T-cell (primary cell): ENCODE measurements at places on chromosomes 16 and 17. TPM values are rescaled to one million over a fixed set of nuclear protein-coding genes. Genes with fewer than 3 reads are reported as not detected.

GRCh38 chr17:17532991-17533390, 36.8 kb upstream of the RASD1 start:
- peaks cover 3% of the 10 kb centered on the region for H3K27me3 ChIP-seq
- no peak overlapping the region for H3K27ac ChIP-seq
- no peak overlapping the region for H3K4me3 ChIP-seq
- no peak for DNase-seq
- H3K36me3 ChIP-seq = no peaks in the 10 kb centered on the region
- H3K4me1 ChIP-seq = no peaks in the 10 kb centered on the region

GRCh38 chr17:48753794-48754499, 25.4 kb upstream of the HOXB13 start:
- no peaks in the 10 kb centered on the region for H3K36me3 ChIP-seq
- peaks cover 20% of the 10 kb centered on the region for H3K4me1 ChIP-seq
- H3K27me3 ChIP-seq = peaks cover 41% of the 10 kb centered on the region
- H3K27ac ChIP-seq = no peak overlapping the region
- peak overlapping the region; percentile 23 for H3K4me3 ChIP-seq

DNA sequence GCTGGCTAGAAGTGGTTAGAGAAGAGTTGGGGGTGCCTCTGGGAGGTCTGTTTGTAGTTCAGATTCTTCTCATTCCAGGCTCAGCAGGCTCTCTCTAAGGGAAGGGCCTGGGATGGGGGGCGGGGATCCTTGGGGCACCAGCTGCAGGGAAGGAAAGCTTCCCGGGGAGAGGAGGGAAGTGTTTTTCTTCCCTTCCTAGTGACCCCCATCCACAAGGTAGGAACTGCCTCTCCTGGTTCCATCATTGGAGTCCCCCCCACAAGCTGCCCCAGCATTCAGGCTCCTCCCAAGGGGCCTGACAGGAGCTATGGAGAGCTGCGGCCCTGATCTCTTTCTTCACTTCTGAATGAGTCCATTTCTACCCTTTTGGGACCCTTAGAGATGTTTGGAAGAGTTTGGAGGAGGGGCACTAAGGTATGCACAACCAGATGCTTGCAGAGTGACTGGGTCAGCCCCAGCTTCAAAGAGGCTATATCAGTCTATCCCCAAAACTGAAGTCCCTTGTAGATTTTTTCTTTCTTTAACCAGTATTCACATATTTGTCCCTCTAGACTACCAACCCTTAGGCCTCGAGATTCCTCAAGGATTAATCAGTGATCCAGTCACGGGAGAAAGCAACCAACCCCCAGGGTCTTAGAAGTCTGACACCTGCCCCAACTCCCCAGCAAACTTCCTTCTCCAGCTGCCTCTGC, 13.9 kb upstream of the FZD2 start:
- H3K36me3 ChIP-seq = no peaks in the 10 kb centered on the region
- DNase-seq = no peak
- H3K4me1 ChIP-seq = no peaks in the 10 kb centered on the region
- no peak overlapping the region for H3K27ac ChIP-seq
- no peaks in the 10 kb centered on the region for H3K27me3 ChIP-seq

- no peak for DNase-seq
- no peaks in the 10 kb centered on the region for H3K27me3 ChIP-seq
- peaks cover 20% of the 10 kb centered on the region for H3K4me1 ChIP-seq
- H3K27ac ChIP-seq = no peak overlapping the region
- H3K36me3 ChIP-seq = peaks cover 3% of the 10 kb centered on the region
- H3K4me3 ChIP-seq = no peak overlapping the region
Observed at GRCh38 chr16:11084876-11085485, 140.6 kb downstream of the CLEC16A start.

DNA sequence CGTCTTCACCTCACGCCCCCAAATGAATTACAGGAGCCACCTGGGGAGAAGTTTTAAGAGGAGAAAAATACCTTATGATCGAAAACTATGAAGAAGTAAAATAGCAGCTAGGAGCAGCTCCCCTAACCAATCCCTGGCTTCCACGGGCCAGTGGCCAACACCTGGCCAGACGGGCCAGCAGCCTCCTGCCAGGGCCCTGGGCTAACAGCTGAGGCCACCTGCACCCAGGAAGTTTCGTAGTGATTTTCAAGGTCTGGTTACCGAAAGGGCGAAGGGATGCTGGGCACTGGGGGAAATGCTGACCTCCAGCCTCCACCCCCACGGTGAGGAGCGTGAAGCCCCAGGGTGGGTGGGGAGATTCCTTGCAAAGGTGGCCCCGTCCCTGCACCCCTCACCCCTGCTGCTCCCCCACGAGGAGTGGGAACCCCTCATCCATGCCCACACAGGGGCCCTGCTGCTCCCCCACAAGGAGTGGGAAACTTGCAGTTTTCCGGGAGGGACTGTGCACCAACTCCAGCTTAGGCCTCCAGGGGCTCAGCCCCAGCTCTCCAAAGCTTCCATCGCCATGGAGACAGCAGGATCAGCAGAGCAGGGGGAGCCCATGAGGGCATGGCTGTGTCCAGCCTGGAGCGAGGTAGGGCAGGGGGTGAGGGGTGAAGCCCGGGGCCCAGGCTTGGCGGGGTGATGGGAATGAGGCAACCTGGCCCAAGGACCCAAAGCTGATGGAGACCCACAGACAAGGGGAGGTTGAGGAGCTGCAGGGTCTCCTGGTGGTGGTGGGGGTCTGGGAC, 31.9 kb upstream of the ACSF3 start:
- H3K27me3 ChIP-seq = peaks cover 15% of the 10 kb centered on the region
- no peak for DNase-seq
- no peaks in the 10 kb centered on the region for H3K4me1 ChIP-seq

DNA sequence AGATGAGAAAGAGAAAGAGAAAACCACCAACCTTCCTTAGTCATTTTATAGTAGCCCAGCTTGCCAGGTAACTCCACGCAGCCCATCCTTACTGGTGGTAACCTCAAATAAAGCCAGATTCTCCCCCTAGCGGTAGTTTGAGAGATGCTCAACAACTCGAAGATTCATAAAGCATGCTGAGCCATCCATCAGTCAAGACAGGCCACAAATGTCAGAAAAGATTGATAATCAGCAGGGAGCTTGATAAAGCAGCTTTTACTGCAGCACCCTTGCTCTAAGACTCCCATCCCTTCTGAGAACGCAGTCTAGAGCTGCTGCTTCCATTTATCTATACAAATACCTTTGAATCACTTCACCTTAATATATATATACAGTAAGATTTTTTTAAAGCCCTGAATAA, 451.5 kb upstream of the HSBP1 start:
- no peaks in the 10 kb centered on the region for H3K36me3 ChIP-seq
- H3K27ac ChIP-seq = no peak overlapping the region
- DNase-seq = no peak
- no peaks in the 10 kb centered on the region for H3K27me3 ChIP-seq

DNA sequence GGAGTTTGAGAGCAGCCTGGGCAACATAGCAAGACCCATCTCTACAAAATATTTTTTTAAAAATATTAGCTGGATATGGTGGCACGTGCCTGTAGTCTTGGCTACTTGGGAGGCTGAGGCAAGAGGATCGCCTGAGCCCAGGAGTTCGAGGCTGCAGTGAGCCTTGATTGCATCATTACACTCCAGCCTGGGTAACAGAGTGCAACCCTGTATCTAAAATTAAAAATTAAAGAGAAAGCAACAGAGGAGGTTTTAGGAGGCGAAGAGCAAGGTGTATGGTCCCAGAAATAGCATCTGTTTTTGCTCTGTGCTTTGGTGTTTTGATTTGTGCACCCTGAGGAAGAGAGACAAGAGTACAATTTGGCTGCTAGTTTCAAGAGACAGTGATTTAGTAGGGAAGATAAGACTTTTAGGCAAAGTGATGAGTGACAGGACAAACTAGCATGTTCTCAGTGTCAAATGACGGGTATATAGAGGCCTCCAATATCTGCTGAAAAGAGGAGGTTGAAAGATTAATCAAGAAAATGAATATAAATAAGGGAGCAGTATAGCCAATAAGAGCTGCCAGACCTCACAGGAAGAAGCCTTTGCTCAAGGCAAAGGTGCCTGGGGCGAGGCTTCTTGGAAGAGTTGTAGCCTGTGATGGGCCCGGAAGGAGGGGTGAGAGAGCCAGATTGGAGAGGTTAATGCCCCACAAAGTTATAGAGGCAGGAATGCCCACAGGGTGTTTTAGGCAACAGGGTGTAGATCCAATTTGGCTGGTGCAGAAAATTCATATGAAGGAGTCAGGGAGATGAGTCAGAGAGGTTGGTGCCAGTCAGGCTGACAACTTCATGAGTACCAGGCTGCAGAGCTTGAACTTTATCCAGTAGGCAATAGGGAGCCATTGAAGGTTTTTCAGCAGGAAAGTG, 11.4 kb downstream of the HLF start:
- no peak overlapping the region for H3K4me3 ChIP-seq
- no peaks in the 10 kb centered on the region for H3K4me1 ChIP-seq
- H3K27ac ChIP-seq = no peak overlapping the region
- H3K27me3 ChIP-seq = no peaks in the 10 kb centered on the region

DNA sequence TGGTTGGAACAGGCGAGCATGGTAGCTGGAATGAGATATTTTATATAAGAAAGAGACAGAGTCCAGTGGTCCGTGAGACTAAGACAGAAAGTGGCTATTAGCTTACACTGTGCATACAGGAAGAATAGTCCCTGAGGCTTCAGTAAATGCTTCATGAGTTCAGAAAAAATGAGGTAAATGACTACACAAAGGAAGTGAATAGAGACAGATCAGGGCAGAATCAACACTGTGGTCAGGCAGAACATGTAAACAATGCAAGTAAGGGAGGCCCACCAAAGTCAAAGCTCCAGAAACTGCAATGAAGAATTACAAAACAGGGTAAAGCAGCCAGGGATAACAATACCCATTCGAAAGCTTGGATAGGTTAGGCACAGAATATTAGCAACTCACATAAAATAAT, 4.8 kb downstream of the ABCA10 start:
- no peak overlapping the region for H3K4me3 ChIP-seq
- H3K4me1 ChIP-seq = no peaks in the 10 kb centered on the region
- no peaks in the 10 kb centered on the region for H3K36me3 ChIP-seq
- H3K27me3 ChIP-seq = no peaks in the 10 kb centered on the region
- no peak for DNase-seq

DNA sequence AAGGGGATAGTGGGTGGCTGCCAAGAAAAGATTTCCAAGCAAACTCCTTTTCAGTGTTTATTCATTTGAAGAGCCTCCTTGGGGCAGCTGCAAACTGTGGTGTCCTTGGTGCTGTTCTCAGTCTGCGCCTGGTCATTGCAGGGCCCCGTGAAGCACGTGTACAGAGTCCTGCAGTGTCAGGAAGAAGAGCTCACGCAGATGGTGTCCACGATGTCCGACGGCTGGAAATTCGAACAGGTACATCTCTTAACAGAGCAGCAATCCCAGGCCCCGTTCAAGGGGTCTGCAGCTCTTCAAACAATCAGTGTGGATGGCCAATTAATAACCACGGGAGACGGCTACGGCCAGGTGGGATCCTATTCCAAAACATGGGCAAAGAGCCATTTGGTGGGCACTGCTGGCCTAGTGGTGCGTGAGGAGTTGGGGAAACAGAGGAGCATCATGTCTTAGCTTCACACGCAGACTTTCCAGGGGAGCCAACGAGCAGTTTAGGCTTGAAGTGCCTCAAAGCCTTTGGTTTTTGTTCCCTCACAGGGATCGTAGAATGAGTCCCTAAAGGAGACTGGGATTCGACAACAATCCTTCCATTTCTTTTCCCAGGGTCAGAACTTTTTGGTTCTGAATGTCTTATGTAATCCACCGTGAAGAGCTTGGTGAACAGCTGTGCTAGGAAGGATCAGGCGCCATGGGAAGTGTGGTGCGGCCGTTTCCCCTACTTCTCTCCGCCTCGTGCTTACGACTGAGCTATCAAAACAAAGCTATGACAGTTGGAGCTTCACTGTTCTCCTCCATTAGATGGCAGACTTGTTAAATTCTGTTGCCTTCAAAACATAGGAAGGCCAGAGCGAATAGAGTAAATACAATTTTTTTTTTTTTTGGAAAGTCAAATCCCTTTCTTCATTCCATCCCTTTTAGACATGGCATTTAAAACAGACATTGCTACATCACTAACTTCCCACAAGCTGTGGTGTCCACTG, 12.6 kb downstream of the KCTD2 start:
- H3K4me3 ChIP-seq = no peak overlapping the region
- no peak overlapping the region for H3K27ac ChIP-seq
- no peaks in the 10 kb centered on the region for H3K4me1 ChIP-seq

GRCh38 chr17:77569846-77570564, 388.5 kb upstream of the TNRC6C start:
- peaks cover 48% of the 10 kb centered on the region for H3K27me3 ChIP-seq
- H3K36me3 ChIP-seq = no peaks in the 10 kb centered on the region
- H3K27ac ChIP-seq = no peak overlapping the region
- no peak overlapping the region for H3K4me3 ChIP-seq

DNA sequence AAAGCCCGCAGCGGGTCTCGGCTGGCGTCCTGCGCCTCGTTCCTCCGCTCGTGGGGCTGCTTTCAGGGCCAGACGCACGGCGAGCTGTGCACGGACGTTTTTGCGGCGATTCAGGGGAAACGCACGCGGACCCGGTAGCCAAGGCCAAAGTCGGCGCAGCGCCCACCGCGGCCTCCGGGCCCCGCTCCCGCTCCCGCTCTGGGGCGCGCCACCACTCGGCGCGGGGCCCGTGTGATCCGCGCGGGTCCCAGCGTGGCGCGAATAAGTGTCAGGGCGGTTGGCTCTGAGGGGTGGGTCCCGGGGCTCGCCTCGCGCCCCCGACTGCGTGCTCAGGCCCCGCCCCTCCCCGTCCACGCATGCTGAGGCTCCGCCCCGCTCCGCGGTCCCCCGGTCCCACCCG, 694 bp upstream of the TBCD start:
- H3K27me3 ChIP-seq = no peaks in the 10 kb centered on the region
- H3K36me3 ChIP-seq = no peaks in the 10 kb centered on the region
- peak overlapping the region; percentile 43 for H3K4me3 ChIP-seq
- no peak overlapping the region for H3K27ac ChIP-seq
- no peak for DNase-seq
- H3K4me1 ChIP-seq = peaks cover 32% of the 10 kb centered on the region

DNA sequence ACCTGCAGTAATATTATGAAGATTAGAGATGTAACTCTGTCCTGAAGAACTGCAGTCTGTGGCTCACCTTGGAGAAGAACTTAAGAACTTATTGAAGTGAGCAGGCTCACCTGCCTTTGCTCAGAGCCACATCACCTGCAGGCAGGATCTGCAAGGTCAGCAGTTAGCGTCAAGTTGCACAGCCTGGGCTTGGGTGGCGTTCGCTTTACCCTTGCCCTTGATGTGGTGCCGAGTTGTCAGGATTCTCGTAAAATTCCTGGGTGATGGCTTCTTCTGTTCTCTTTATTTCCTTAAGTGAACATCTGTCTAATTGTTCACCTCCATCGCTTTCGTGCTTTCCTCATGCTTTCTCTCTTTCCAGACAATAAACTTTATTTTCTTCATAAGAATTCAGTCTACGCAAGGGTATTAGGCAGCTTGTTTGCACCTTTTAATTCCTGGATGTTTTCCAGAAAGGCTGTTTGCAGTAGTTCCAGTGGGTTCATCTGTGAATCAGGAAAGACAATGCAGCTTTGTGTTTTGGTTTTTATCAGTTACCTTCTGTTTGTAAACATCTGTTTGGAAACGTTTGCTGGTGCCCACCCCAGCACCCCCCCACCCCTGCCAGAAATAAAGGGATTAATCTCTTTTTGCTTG, 254.3 kb downstream of the WWOX start:
- no peaks in the 10 kb centered on the region for H3K27me3 ChIP-seq
- H3K36me3 ChIP-seq = no peaks in the 10 kb centered on the region
- H3K4me1 ChIP-seq = no peaks in the 10 kb centered on the region
- no peak for DNase-seq

CLDN7 gene
- total RNA-seq = 4.4 TPM

ACBD4 gene
- 31.0 TPM for total RNA-seq

PRR35 gene
- not detected for total RNA-seq

CSH2 gene
- not detected for total RNA-seq

SPEM1 gene
- not detected for total RNA-seq

HBA2 gene
- not detected for total RNA-seq

C17orf50 gene
- not detected for total RNA-seq

KRT222 gene
- total RNA-seq = not detected

FOXC2 gene
- not detected for total RNA-seq

ADORA2B gene
- total RNA-seq = not detected

CRYBA1 gene
- total RNA-seq = not detected

CACNA1G gene
- not detected for total RNA-seq

PIK3R5 gene
- 118 TPM for total RNA-seq
